ENCODE measurements at places on chromosomes 6 and 20.

- DNase-seq = no peak
These were observed 34.7 kb downstream of the DUSP22 start for GRCh38 chr6:326896-327537.

GRCh38 chr20:19975901-19976300 is 41.3 kb upstream of the NAA20 start:
- DNase-seq = no peak

DNA sequence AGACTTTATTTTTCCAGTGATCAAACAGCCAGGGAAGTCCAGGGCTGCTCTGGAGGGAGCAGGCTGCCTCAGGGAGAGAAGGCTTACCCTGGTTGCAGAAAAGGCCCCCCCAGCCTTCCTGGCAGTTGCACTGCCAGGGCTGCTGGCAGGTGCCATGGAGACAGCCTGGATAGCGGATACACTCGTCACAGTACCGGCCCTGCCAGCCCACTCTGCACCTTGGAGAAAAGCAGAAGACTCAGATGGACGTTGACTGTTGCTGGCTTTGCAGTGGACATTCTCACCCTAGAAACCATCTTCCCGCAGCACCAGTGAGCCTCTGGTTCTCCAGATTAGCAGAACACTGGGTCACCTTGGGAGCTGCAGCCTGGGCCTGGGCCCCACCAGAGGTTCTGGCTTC is 5.4 kb downstream of the DLL1 start:
- no peak for DNase-seq

- peak; percentile 14 for DNase-seq
These were observed 24.4 kb downstream of the SPDEF start for GRCh38 chr6:34531580-34532201.

DNA sequence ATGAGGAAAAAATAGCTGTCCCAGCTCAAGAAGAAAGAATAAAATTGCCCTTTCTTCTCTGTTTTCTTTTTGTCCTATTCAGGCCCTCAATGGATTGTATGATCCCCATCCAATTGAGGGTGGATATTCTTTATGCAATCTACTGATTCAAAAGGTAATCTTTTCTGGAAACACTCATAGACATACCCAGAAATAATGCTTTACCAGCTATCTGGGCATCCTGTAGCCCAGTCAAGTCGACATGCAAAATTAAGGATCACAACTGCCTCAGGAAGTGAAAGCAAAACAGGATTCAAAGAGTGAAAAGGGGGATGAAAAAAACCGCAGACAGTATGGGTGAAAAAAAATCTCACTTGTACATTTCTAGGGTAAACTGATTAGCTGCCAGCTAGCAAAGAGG is 410.1 kb downstream of the TBC1D32 start:
- DNase-seq = no peak

- peak; percentile 31 for DNase-seq
These were observed 105.7 kb downstream of the EDN1 start for GRCh38 chr6:12395898-12396297.

- DNase-seq = no peak
These were observed 10.4 kb upstream of the BCAS4 start for GRCh38 chr20:50784464-50784863.

DNA sequence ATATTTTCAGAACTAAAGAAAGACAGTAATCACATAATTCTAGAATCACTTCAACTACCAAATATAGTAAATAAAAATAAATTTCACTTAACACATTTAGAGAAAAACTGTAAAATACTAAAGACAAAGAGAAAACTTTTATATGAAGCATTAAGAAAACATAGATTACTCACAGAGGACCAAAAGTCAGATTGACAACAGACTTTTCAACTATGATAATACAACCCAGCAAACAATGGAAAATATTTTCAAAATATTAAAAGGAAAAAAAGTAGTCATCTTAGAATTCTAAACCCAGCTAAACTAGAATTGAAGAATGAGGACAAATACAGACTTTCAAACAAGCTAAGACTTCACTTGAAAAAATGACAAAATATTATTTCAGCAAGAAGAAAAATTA is 164.8 kb upstream of the ARID1B start:
- DNase-seq = peak; percentile 44

DNA sequence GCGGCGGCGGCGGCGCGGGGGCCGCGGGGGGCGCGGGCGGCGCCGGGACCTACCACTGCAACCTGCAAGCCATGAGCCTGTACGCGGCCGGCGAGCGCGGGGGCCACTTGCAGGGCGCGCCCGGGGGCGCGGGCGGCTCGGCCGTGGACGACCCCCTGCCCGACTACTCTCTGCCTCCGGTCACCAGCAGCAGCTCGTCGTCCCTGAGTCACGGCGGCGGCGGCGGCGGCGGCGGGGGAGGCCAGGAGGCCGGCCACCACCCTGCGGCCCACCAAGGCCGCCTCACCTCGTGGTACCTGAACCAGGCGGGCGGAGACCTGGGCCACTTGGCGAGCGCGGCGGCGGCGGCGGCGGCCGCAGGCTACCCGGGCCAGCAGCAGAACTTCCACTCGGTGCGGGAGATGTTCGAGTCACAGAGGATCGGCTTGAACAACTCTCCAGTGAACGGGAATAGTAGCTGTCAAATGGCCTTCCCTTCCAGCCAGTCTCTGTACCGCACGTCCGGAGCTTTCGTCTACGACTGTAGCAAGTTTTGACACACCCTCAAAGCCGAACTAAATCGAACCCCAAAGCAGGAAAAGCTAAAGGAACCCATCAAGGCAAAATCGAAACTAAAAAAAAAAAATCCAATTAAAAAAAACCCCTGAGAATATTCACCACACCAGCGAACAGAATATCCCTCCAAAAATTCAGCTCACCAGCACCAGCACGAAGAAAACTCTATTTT is 2.0 kb downstream of the FOXC1 start:
- peak; percentile 57 for DNase-seq

- DNase-seq = no peak
These were observed 3.9 kb upstream of the KIAA0408 start for GRCh38 chr6:127463056-127463455.

- DNase-seq = no peak
These were observed 679.3 kb upstream of the MAP3K7 start for GRCh38 chr6:91266156-91266555.

- no peak for DNase-seq
These were observed 156.4 kb downstream of the MBOAT1 start for GRCh38 chr6:20055916-20056315.

GRCh38 chr20:58854638-58855471 is 2.3 kb downstream of the GNAS start:
- peak; percentile 32 for DNase-seq

DNA sequence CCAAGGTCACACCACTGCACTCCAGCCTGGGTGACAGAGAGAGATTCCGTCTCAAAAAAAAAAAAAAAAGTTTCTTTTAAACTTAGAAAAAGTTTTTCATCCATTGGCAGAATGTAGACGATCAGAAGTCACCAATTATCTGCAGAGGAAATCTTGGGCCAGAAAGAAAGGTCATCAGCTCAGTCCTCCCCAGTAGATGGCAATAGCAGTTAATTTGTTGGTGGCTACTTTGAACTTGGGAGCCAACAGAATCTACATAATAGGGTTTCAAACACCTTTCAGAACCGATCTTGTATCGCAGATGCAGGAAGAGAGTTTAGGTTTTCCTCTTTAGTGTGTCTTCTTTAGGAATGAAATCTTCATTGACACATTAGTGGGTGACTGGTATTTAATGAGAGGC is 41.7 kb downstream of the LBP start:
- DNase-seq = no peak

DNA sequence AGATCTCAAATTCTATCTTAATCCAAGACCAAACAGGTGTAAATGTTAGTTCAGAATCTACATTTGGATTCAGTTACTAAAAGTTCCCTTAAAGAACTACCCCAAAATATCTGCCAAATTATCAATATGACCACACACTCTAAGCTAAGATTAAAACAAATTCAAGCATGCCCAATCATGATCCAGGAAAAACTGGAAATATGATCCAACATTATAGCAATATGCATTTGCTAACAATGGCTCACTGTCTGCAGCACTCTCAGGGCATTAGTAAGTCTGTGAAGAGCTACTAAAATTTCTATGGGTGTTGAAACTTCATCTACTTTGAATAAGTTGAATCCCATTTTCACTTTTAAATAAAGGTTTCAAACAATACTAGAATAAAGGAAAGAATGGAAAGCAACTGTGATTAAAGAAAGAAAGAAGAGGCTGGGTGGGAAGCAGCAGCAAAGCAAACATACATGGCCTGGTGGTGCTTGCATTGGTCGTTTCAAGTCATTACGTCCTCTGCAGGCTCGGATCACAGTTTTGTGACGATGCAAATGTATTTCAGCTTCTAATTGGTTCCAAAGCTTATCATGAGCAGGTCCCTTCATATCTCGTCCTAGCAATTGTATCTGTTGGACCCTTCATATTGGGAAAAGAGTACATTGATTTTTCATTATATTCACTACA is 29.2 kb downstream of the GOPC start:
- no peak for DNase-seq

GRCh38 chr6:105452924-105453756 is 50.3 kb upstream of the PREP start:
- peak; percentile 76 for DNase-seq

DNA sequence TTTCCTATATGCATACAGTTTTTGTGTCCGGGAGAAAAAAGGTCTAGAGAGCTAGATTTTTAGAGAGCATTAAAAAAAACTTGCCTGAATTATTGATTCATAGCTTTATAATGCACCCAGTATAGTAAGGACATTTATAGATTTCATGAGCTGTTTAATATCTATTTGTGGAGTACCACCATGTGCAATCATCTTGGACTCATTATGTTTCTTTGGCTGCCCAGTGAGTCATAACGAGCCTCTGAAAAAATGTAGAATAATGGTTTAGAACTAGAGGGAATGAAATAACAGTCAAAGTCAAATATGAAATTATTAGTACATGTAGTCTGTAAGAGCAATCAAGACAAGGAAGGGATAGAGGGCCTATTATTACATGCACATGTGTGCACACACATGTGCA is 350.0 kb downstream of the CD83 start:
- DNase-seq = no peak

- DNase-seq = no peak
These were observed 270.0 kb upstream of the MARCKS start for GRCh38 chr6:113587078-113587699.

DNA sequence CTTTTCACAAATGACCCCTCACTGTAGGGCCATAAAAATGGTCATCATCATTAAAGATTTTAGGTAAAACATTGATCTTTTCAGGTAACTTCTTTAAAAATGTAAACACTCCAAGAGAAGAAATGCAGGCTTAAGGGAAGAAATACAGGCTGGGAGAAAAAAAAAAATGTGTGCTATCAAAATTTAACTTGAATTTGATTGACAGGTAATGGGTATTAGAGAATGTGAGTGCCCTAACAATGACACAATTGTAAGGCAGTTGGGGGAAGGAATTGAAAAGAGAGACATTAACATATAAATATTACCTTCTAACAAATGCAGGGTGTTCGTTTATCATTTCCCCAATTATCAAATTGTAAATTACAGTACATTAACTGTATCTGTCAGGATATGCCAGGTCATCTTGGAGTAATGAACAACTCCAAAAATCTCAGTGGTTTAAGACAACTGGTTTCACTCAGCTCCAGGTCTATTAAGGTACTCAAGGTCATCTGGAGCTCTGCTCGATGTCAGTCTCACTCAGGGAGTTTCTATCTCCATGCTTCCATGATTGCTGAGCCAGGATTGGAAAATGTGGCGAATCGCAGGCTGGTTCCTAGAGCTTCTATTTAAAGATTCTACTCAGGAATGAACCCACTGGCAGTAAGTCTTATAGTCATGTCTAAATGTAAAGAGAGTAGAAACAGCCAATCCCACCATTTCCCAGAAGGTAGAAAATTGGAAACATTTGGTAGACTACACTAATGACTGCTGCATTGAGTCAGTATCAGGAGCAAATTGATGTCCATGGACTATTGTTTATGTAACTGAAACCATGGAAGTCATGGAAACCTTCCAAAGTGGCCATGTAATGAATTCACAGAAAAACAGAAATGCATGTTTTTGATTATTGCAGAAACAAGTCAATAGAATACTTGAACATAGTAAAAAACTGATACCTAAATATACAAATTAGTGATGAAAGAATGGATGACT is 55.6 kb downstream of the FRK start:
- no peak for DNase-seq

DNA sequence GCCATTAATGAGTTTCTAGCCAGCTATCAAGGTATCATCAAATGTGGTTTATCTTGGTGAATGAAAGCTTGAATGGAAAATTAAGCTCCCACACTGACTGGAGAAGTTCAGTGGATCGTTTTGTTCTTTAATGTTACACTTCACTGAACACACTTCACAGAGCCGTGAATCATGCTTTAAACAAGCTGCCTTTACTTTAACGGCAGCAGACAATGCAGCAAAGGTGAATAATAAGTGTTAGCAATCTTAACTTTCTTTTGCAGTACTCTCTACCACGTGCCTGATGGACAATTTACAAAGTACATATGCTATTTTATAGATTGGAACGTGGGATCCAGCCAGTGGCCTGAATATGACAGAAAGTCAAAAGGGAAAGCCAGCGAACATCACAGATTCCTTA is 424.5 kb downstream of the GRIK2 start:
- DNase-seq = no peak

DNA sequence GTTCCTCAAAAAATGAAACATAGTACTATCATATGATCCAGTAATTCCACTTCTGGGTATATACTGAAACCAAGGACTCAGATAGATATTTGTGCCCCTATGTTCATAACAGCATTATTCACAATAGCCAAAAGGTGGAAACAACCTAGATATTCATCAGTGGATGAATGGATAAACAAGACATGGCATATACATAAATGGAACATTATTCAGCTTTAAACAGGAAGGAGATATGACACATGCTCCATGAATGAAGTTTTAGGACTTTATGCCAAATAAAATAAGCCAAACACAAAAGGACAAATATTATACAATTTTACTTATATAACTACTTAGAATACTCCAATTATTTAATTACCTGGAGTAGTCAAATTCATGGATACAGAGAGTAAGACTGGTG is 16.4 kb downstream of the PLCB1 start:
- no peak for DNase-seq

GRCh38 chr6:77322604-77323003 is 140.7 kb downstream of the HTR1B start:
- DNase-seq = no peak

DNA sequence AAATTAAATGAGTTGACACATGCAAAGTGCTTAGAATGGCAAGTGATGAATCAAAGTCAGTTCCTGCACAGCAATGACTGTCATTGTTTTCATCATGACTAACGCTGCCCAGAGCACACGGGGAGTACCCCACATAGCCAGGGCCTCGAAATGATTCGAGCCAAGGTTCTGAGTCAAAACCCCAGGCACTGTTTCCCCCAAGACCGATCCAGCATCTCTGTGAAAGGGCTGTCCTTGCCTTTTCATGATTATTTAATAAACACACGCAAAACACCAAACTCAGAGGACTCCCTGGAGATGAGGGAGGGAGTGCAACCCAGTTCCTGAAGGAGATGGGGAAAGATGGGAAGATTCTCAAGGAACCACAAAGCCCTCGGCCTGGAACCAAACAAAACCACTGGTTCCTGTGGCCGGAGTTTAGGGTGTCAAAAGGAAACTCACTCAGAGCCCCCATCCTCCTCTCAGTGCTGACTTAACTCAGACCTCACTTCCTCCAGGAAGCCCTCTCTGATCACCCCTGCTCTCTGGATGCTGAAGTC is 3.8 kb downstream of the PREX1 start:
- peak; percentile 85 for DNase-seq

- no peak for DNase-seq
These were observed 5.2 kb upstream of the FASTKD5 start for GRCh38 chr20:3164763-3165410.

Measured in common myeloid progenitor, CD34-positive (primary cell).